AG20443 (cell line): ENCODE measurements at places on chromosomes 16 and 17.

DNA sequence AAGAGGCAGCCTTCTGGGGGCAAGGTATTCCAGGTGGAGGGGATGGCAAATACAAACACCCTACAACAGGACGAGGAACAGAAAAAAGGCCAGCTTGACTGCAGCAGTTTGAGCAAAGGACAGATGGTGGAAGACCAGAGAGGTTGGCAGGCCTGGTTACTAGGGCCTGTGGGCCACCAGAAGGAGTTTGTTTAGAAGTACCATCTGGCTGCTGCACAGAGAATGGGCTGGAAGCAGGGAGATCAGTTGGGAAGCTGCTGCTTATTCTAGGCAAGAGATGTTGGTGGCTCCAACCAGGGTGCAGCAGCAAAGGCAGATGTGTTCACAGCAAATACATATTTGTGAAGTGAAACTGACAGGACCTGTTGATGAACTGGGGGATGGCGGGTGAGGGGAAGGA lies 2.9 kb upstream of the YPEL2 start:
- DNase-seq = no peak

- DNase-seq = no peak
These were observed 650.9 kb downstream of the CDH11 start for GRCh38 chr16:64470916-64471315.

- DNase-seq = peak; percentile 78
These were observed 245 bp downstream of the TMEM256 start for GRCh38 chr17:7403727-7403976.

DNA sequence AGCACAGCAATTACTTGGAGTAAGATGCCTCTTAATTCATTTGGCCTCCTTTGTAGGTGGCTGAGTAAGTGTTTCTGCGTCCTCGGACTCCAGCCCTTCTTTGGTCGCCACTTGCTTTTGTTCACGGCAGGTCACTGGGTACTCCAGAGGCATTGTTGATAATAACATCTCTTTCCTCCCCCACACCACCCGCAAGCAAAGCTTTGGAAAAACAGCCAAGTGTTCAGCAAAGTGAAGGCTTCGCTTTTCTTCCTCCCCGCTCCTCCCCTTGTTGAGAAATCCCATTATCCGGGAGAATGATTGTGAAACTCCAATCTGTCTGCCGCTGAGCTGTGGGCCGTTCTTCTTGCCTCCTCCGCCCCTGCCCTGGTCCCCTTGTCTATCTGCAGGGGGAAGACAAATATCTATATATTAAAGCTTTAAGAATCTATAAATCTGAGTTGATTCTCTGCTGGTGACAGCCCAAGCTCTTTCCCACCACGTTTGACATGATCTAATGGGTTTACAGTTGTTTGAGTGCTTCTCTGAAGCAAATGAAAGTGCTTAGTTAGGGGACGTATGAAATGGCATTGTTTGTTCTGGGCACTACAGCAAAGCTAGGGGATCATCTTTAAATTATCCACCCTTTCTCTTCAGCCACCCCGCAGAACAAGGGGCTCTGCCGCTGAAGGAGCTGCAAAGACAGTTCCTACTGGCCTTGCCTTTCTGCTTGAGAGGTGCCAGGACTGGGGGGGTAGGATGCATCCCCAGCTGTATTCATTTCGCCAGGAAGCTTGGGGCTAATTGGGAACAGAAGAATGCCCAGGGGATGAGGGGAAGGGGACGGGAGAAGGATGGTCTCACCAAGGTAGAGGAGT lies 167.1 kb downstream of the CCDC182 start:
- DNase-seq = peak; percentile 88

DNA sequence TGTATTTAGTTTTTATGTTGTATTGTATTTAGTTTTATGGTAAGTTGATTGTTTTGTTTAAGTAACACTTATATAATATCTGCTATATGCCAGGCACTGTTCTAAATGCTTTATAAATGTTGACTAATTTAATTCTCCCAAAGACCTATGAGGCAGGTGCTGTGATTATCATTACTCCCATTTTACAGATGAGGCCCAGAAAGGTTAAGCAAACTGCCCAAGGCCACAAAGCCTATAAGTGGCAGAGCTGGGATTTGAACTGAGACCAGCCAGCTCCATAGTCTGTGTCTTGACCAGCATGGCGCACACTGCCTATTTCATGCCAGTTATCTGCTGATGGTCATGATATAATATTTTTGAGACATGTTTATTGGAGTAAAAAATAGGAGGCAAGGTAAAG lies 24.0 kb downstream of the IL21R start:
- DNase-seq = no peak

DNA sequence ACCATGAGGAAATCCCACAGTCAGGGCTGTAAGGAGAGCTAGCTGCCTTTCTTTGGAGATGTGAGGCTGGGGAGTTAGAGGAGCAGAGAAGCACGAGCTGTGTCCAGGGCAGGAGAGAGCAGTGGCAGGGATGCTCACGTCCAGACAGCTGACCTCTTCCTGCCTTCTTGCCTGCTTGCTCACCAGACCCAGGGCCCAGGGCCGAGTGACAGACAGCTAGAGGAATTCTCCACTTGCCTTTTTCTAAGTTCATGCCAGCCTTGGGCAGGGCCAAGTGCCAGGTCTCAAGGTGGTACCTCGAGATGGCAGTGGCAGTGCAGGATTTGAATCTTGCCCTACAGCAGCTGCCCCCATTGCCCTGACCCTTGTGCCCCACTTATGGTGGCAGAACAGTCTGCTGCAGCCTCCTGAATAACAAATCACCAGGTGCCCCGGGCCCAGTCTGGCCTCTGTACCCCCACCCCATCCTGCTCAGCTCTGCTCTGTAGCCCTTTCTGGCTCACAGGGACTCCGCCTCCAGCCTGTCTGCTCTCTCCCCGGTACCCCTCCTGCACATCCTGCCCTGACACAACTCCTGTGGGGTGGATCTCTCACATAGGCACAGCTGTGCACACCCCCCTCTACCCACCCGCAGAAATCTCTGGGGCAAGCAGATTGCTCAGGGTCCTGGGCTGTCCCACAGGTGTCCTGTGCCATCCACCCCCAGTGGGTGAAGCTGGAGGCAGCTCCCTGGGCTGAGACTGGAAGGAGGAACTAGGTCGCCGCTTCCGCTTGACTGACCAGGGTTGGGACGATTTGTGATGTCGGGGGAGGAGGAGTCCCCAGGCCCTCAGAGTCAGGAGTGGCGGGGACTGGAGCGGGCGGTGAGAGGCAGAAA lies 25.9 kb downstream of the GRIN2C start:
- DNase-seq = peak; percentile 71

DNA sequence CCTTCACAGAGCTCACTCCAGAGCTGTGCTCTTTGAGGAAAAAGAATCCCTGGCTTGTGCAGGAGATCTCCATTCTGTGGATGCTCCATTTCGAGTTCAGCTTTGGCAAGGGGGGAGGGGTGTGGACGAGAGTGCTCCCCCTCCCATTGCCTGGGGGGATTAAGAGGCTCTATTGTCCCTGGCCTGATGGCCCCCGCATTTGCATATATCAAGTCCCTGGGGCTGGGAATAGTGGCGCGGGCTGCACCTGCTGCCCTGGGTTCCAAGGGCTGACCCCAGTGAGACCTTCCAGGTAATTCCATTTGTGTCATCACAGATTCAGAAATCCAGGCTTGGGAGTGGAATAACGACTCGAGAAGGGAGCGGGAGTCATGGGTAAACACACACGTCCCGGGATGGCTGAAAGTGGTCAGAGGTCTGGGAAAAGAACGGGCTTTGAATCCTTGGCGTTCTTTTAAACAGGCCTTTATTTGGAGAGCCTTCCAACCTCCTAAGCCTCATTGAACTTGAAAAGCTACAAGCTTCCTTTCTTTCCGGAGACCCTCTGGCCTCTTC lies 479.3 kb downstream of the HS3ST3B1 start:
- DNase-seq = no peak

GRCh38 chr16:58024486-58025350 lies 836 bp upstream of the MMP15 start:
- peak; percentile 35 for DNase-seq

DNA sequence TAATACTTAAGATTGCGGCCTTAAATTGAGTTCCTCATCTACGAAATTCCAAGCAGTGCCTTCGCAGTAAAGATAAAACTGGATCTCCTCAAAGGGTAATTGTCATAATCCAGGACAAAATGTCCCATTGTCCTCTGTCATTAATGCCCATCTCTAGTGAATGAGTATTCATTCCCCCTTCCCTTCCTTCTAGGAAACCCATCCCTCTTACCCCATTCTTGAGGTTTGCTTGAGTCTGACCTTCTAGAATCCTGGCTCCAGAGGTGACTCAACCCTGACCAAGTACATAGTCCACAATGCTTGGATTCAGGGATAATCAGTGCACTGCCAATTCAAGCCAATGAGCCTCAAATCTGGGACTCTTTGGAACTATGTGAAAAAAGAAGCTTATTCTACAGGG lies 47.0 kb upstream of the MAF start:
- no peak for DNase-seq

GRCh38 chr16:46882304-46882939 lies 1.7 kb upstream of the GPT2 start:
- no peak for DNase-seq

GRCh38 chr17:17228521-17229279 lies 8.3 kb downstream of the FLCN start:
- DNase-seq = no peak

- no peak for DNase-seq
These were observed 4.2 kb downstream of the SNN start for GRCh38 chr16:11672206-11673090.
